ENCODE measurements at places on chromosomes 13 and 19. TPM values are rescaled to one million over a fixed set of nuclear protein-coding genes. Genes with fewer than 3 reads are reported as not detected.

DNA sequence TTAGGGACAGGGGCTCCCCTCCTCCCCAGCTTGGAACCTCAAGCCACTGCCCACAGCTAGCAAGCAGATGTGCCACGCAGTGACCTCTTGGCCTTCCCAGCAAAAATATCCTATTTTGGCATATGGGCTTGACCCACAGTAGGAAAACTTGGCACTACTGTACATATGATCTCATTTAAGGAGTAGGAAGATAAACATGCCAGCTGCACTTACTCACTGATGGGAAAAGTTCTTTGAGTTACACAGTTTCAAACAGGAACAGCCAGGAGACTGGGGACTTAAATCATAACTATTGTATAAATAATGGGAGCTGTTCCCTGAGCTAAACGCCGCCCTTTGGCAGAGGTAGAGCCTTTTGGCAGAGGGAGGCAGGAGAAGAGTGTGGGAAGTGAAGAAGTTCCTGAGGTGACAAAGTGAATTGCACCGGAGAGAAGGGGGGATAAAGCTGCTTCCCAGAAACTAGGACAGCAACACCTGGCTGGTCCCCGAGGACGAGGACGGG, 6.1 kb downstream of the SACS start:
- H3K4me3 ChIP-seq, result no peak overlapping the region
- H3K27me3 ChIP-seq, result no peaks in the 10 kb centered on the region
- H3K27ac ChIP-seq, result no peak overlapping the region

DNA sequence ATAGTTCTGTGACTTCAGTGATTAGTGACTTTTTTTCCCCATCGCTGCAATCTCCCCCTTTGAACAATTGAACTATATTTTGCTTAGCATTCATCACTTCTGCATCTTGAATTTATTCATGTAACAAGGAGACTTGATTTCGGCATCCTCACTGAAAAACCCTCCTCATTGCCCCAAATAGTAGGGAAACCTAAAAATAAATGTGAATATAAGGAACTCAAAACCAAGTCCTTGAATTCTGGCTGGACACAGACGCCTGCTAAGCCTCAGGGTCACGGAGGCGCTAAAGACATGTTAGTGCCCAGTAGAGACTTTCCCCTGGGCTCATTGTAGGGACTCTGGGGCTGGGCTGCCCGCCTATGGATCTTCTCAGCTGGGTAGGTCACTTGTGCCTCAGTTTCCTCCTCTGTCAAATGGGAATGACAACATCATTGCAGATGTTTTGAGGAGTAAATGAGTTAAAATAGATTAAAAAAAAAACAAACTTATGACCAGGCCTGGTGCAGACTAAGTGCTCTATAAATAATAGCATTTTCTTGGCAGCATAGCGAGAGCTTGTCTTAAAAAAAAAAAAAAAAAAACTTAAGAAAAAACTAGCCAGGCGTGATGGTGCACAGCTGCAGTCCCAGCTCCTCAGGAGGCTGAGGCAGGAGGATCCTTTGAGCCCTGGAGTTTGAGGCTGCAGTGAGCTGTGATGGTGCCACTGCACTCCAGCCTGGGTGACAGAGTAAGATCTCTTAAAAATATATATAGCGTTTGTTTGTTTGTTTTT, 1.8 kb upstream of the ADGRE5 start:
- DNase-seq, result no peak
- H3K4me3 ChIP-seq, result no peak overlapping the region
- H3K36me3 ChIP-seq, result no peaks in the 10 kb centered on the region
- peaks cover 71% of the 10 kb centered on the region for H3K4me1 ChIP-seq

GRCh38 chr19:33773704-33774624, 22.7 kb upstream of the KCTD15 start:
- H3K4me1 ChIP-seq, result peaks cover 3% of the 10 kb centered on the region
- no peak overlapping the region for H3K4me3 ChIP-seq
- no peak overlapping the region for H3K27ac ChIP-seq
- H3K27me3 ChIP-seq, result peaks cover under 1% of the 10 kb centered on the region
- no peaks in the 10 kb centered on the region for H3K36me3 ChIP-seq

- H3K4me3 ChIP-seq, result peak overlapping the region; percentile 56
- peaks cover 76% of the 10 kb centered on the region for H3K4me1 ChIP-seq
- peak; percentile 93 for DNase-seq
- peak overlapping the region; percentile 80 for H3K27ac ChIP-seq
- H3K27me3 ChIP-seq, result no peaks in the 10 kb centered on the region
Measured at GRCh38 chr19:11578258-11579142, 1.1 kb upstream of the ACP5 start.

- H3K4me1 ChIP-seq, result peaks cover 59% of the 10 kb centered on the region
- H3K27ac ChIP-seq, result no peak overlapping the region
- DNase-seq, result no peak
- H3K27me3 ChIP-seq, result no peaks in the 10 kb centered on the region
Measured at GRCh38 chr19:13790354-13790753, 4.9 kb upstream of the ZSWIM4 start.

NLRP5 gene
- total RNA-seq, result not detected

DKKL1 gene
- not detected for total RNA-seq

ZNF284 gene
- total RNA-seq, result 3.3 TPM

All from left lung (tissue), 14 donors.